AG09309 (cell line): ENCODE measurements at places on chromosomes 3 and 15.

DNA sequence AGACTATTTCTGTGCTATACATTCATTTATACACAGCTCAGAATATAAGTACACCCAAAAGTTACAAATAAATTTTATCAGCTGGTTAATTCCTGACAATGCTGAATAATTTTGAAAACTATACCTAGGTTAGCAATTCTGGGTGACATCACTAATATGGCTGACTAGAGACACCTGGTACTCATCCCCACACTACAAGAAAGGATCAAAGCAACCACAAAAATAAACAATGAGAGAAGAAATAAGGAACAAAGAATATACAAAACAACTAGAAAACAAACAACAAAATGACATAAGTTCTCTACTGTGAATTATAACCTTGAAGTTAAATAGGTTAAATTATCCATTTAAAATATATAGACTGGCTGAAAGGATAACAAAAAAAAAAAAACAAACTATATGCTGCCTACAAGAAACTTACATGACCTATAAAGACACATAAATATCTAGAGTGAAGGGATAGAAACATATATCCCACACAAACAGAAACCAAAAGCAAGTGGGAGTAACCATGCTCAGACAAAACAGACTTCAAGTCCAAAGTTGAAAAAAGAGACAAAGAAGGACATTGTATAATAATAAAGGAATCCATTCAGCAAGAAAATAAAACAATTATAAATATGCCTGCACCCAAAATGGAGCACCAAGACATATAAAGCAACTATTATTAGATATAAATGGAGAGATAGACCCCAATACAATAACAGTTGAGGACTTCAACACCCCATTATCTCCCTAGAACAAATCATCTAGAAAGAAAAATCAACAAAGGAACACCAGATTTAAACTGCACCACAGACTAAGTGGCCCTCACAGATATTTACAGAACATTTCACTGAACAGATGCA is 57.8 kb downstream of the IMPG2 start:
- DNase-seq: no peak

GRCh38 chr3:158127250-158128219 is 17.6 kb downstream of the RSRC1 start:
- DNase-seq: no peak

DNA sequence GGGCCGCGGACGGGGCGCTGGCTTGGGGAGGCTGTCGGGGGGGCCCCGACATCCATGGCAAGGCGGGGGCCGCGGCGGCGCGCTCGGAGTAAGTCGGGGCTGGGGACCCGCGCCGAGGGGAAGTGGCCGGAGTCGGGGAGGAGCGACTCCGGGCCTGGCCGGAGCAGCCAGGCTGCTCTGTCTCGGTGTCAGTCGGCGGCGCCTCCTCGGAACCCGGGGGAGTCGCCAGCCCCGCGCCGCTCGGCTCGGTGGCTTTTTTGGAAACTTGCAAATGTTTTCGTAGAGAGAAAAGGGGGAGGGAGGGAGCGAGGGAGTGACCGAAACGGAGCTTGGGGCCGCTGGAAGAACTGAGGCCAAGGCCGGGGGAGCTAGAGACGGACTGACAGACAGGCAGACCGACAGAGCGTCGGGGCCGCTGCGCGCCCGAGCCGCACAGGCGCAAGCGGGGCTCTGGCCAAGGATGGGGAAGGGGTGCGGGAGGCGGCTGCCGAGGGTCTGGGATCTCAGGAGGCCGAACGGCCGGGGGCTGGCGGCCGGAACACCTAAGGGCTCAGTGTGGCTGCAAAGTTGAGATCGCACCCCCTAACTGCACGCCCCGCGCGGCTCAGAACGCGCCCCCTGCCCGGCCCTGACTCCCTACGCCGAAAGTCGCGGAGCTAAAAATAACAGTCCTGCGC is 5.0 kb downstream of the PTH1R start:
- no peak for DNase-seq

GRCh38 chr3:134004841-134005240 is 24.9 kb downstream of the SLCO2A1 start:
- DNase-seq: no peak

DNA sequence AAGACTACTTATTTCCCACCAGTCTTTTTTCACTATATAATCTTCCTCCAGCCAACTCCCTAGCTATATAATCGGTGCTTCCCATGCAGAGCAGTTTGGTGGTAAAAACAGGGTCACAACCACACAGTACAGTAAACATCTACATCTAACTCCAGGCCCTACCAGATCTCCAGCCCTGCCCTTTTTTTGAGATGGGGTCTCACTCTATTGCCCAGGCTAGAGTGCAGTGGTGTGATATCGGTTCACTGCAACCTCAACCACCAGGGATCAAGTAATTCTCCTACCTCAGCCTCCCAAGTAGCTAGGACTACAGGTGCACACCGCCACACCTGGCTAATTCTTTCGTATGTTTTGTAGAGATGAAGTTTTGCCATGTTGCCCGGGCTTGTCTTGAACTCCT is 49.1 kb upstream of the TLE3 start:
- no peak for DNase-seq

DNA sequence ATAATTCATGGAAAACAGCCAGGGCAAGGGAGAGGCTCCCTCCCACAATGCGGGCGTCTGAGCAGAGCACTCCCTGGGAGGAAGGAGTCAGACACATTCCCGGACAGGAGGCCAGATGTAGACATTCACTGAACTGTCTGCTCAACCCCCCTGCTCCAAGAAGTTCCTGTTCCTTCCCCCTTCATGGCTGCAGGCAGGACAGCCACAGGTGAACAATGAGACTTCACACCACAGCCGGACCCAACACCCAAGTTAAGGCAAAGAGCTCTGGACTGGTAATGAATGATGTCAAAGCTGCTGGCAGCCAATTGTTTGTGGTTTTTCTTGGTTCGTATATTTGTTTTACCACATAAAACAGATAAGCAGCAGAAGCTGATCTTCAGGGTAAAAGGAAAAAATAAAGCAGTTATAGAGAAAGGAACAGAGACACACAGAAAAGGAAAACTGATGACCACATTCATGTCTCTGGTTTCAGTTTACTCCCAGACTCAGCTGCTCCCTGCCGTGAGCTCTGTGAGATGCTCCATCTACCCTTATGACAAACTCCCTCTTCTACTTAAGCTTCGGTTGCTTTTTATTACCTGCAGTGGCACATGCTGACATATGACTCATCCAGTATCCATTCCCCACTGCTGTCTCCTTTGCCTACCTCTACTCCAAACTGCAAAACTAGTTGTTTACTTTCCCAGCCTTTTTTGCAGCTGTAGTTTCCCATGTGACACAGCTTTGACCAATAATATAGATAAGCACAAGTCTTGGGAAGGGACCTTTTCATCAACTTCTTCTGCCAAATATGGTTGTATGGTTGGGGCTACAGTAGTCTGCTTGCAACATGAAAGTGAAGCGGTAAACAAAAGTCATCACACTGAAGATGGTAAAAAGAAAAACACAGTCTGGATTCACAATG is 33.1 kb downstream of the DZIP1L start:
- peak; percentile 62 for DNase-seq

DNA sequence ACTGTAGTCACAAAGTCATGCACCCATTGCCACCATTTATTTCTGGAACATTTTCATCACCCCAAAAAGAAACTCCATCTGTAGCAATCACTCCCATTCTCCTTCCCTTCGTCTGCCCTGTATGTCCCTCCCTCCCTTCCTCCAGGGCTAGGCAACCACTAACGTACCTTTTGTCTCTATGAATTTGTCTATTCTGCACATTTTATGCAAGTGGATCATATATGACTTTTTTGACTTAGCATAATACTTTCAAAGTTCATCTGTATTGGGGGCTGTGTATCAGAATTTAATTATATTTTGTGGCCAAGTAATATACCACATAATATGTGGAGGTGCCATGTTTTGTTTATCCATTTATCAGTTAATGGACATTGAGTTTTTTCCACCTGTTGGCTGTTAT is 201.6 kb downstream of the FEZF2 start:
- DNase-seq: no peak

- no peak for DNase-seq
Observed at GRCh38 chr3:68964694-68965093, 32.3 kb upstream of the TAFA4 start.

- DNase-seq: no peak
Observed at GRCh38 chr3:188339410-188340295, 185.7 kb downstream of the LPP start.

DNA sequence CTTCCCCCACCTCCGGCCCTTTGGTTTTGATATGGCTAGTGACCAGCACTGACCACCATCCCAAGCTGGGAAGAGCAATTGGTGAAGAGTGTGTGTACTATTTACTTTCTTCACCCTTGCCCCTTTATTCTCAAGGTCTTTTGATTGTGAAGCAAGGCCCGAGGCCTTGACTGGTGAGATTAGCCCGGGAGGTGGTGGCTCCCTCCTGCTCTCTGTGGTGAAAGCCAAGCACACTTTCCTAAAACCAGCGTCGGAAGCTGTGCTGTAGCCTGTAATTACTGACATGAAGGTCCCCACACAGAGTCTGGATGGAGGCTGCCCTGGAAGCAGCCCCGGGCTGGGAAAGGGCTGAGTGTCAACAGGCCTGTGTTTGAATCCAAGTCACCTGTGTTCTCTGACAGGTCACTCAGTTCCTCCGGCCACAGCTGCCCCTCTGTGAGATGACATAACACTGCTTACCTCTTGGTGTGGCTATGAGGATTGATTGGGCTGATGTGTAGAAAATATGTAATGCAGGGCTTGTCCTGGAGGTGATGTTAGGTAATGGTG is 60.5 kb upstream of the PRR23C start:
- DNase-seq: no peak

GRCh38 chr3:197083486-197083885 is 53.9 kb upstream of the MELTF start:
- peak; percentile 53 for DNase-seq

DNA sequence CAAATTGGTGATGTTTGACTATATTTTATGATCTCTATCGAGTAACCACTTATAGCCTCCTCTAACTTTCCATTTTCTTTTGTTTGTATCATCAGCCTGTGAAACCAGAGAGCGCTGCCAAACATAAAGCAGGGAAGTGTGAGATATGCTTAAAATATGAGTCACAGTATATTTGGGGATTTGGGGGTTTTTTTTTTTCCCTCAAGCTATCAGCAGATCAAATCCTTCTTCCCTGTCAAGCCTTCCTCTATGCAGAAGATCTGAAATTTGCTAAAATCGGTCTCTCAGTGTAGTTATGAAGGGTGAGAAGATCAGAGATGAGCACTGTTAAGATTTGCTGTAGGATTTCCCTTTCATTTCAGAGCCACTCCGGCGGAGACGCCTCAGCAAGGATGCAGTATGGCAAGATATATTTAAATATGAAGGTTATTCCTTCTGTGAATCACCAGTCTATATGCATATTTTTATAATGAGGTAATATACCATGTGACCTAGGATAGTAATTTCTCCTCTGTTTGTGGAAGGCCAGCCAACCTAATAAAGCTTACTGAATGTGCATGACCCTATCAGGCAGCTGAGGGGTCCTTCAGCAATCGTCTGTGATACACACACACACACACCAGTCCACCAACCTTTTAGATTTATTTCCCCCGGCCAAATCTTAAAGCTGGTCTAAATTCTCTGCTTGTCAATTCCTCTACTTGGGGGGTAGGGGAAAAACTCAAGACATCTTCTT is 474.1 kb downstream of the FOXP1 start:
- DNase-seq: no peak

- DNase-seq: no peak
Observed at GRCh38 chr3:133152056-133152455, 113.9 kb downstream of the TMEM108 start.

GRCh38 chr15:97129674-97130073 is 799.2 kb downstream of the NR2F2 start:
- DNase-seq: no peak

DNA sequence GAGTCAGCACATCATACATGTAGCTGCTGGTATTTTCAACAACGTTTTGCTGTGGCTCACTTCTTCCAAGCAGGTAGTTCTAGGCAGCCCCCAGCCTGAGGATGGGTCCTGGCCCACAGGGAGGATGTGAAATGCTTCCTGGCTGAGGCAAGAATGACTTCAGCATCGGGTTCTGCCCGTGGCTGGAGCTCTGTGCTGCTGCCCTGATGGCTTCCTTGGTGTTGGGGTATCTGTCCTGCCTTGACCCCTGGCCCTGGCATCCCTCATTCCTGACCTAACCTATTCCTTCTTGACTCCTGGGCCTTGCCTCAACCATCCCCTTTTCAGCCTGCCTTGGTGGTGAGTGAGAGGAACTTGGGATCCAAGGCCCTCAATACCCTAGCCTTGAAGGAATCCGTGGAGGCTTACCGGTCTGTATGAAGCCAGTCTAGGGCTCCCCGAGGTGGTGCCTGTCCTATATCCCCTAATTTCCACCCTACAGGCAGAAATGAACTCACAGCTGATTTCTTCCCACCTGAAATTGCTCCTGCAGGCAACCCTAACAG is 300.6 kb downstream of the TLE3 start:
- DNase-seq: no peak

GRCh38 chr3:29755416-29755815 is 474.5 kb downstream of the RBMS3 start:
- DNase-seq: no peak

GRCh38 chr3:48470286-48470685 is 23.7 kb downstream of the ATRIP start:
- no peak for DNase-seq

GRCh38 chr3:48411606-48412374 is 18.1 kb downstream of the PLXNB1 start:
- no peak for DNase-seq

DNA sequence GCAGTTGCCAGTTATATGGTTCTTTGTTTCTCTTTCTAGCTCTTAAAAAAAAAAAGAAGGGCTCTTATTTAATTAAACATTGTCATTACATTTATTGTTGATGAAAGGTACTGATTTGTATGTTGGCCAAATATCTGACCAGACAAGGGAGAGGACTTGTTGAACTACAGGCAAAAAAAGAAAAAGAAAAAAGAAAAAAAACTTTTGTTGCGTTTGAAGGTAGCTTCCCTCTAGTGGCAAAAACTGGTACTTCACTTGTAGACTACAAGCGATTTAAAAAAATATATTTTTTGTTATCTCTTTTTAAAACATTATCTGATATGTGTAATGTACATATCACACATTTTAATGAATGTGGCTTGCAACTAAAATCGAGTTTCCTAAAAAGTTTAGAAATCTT is 280.6 kb downstream of the ROBO2 start:
- no peak for DNase-seq

DNA sequence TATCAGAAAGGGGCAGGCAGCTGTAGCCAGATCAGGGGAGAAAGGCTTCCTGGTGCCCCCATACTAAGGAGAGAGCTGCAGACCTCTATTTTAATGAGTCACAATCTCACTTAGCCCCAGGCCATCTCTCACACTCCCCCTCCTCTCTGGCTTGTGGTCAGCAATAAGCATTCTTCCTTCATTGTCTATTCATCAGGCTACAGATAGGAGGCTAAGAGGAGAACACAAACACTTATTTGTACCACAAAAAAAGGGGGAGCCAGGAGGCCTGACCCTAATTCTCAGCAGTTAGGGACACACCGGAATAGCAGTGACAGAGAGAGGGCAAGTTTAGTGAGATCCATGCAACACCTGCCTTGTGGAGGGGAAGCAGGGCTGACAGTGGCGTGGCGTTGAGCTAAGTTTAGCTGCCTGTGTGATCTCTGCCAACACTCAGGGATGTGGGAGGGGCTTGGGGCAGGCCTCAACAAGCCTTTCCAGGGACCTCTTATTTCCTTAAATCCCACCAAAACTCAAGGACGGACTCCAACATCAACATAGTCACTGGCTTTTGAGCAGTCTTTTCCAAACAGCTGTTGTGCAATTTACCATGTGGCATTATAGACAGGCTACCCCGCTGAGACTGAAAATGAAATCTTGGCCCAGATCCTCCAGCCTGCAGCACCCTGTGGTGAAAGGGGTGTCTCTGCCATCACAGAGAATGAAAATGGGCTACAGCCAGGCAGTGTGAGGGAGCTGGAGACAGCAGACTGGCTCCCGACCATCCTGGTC is 191.9 kb upstream of the TSC22D2 start:
- DNase-seq: peak; percentile 82
